SJSA1 (cell line): ENCODE measurements at places on chromosomes 11 and 22. TPM values are rescaled to one million over a fixed set of nuclear protein-coding genes. Genes with fewer than 3 reads are reported as not detected.

The CATSPERZ gene
- total RNA-seq: not detected in 2 replicates

The CHST1 gene
- not detected in 2 replicates for total RNA-seq

The GSTT2B gene
- 17.0 and 17.8 TPM in 2 replicates for total RNA-seq

DNA sequence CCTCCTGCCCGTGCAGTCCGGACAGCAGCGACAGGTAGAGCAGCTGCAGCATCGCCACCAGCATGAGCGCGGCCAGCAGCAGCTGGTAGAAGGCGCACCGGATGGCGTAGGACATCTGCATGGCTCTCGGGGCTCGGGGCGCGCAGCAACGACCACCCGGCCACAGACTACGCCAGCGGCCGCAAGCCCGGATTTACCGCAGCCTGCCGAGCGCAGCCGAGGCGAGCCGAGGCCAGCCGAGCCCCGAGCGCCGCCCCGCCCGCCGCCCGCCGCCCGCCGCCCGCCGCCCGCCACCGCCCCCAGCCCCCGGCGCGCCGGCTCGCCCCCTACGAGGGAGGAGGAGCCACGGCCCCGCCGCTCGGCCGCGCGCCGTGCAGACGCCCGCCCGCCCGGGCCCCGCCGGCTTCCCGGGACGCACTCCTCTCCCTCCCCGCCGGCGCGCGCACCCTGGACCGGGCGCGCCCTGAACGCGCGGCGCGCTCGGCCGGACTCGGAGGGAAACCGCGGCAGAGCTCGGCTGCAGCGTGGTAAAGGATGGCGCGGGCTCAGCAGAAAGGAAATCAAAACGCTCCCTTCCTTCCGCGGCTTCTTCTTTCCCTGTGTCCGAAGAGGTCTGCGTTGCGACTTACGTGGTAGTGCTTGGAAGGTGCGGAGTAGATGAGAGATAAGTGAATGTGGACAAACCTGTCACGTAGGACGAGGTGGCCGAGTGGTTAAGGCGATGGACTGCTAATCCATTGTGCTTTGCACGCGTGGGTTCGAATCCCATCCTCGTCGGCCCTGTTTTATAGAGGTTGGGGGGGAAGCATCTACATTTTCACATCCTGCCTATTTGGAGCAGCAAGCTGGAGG, at the start of gene B4GAT1:
Gene B4GAT1 (minus strand): TSS at position 205 of the 852 bp plus-strand sequence. CDS start 84 bp downstream, at position 121.
- peak; percentile 98 for DNase-seq

- peak; percentile 25 for DNase-seq
Measured at GRCh38 chr11:5291207-5291838, 10.4 kb downstream of the OR51B4 start.

DNA sequence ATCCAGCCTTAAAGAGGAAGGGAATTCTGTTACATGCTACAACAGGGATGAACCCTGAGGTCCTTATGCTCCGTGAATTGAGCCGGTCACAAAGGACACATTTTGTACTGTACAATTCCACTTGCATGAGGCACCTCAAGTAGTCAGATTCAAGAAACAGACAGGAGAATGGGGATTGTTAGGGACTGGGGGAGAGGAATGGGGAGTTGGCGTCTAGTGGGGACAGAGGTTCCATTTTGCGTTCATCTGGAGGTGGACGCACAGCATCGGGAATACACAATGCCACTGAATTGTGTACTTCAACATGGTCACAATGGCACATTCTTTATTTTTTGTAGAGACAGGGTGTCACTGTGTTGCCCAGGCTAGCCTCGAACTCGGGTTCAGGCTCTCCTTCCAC, 14.1 kb downstream of the TBX1 start:
- DNase-seq: no peak

GRCh38 chr22:31142285-31142684, 2.0 kb upstream of the PLA2G3 start:
- no peak for DNase-seq

DNA sequence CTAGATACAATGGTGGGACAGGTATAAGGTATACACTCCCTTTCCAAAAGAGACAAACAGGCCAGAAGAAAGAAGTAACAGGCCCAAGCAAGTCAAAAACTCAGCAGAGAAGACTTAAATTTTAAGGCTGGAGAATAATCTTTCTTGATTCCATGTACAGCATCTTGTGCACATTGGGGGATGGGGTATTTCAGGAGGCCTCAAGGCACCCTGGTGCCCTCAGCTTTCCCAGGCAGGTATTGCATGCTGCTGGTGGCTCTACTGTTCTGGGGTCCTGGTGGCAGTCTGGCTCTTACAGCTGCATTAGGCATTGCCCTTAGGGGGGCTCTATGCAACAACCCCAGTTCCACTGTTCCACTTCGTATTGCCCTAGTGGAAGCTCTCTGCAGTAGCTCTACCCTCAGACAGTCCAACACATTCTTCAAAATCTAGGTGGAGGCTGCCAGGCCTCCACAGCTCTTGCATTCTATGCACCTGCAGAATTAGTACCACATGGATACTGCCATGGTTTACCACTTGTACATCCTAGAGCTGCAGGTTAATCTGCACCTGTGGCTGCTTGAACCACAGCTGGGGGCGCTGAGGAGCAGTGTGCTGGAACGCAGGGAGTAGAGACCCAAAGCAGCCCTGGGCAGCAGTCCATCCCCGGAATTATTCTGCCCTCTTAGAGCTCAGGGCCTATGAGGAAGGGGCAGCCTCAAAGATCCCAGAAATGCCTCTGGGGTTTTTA, 4.2 kb upstream of the CTSC start:
- DNase-seq: no peak

DNA sequence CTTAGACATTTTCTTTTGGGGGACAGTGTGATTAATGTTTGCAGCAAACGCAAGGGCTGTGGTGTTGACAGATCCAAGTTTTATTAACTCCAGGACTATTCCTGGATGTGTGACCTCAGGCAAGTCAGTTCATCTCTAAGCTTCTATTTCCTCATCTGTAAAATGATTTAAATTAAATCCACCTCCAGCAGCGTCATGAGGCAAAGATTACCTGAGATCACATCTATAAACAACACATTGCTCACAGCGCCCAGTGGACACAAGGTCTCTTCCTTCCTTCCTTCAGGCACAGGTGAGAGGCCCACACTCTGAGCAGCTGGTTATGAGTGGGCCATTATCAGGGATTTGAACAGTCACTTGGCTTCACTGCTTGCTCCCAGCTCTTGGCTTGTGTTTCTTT, 111.2 kb upstream of the RASSF10 start:
- DNase-seq: no peak

- no peak for DNase-seq
Measured at GRCh38 chr11:42620796-42621195, 691.0 kb upstream of the API5 start.

DNA sequence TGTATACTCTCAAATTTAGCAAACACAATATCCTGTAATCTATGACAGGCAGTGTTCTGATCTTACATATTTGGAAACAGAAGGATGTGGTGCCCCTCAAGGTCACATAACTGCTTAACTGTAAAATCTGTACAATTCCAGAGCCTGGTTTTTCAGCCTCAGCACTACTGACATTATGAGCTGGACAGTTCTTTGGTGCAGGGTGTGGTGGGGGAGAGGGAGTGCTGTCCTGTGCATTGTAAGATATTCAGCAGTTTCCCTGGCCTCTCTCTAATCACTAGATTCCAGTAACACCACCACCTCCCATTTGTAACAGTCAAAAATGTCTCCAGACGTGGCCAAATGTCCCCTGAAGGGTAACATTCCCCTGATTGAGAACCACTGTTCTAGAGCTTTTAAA, 1.8 kb upstream of the OR5B21 start:
- no peak for DNase-seq

DNA sequence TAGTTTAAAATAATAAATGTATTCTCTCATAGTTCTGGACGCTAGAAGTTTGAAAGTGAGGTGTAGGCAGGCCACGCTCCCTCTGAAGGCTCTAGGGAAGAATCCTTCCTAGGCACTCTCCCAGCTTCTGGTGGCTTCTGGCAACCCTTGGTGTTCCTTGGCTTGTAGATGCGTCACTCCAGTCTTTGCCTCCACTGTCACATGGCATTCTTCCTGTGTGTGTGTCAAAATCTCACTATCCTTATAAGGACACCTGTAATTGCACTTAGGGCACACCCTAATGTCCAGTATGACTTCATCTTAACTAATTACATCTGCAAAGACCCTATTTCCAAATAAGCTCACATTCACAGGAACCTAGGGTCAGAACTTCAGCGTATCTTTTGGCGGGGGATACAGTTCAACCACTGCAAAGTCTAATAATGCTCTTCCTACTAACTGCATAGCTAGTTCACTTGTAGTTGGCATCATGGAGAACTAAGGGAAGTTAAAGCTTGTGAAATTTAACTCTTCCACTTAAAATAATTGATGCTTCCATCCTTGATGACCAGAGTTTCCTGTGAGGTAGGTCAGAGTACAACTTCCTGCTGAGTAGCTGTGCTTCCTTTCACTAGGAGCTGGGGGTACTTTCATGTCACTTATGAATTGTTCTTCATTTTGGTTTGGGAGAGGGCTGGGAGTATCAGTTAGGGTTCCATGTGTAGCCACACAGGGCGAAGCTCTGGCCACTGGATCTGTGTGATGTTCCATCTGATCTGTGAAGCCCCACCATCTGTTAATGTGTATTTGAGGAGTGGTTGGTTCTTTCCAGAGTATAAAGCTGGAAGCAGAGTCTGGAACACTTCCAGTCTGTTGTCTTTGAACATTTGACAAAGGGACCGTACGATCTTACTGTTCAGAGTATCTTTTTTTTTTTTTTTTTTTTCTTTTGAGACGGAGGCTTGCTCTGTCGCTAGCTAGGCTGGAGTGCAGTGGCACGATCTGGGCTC, 10.5 kb downstream of the YWHAH start:
- DNase-seq: no peak

DNA sequence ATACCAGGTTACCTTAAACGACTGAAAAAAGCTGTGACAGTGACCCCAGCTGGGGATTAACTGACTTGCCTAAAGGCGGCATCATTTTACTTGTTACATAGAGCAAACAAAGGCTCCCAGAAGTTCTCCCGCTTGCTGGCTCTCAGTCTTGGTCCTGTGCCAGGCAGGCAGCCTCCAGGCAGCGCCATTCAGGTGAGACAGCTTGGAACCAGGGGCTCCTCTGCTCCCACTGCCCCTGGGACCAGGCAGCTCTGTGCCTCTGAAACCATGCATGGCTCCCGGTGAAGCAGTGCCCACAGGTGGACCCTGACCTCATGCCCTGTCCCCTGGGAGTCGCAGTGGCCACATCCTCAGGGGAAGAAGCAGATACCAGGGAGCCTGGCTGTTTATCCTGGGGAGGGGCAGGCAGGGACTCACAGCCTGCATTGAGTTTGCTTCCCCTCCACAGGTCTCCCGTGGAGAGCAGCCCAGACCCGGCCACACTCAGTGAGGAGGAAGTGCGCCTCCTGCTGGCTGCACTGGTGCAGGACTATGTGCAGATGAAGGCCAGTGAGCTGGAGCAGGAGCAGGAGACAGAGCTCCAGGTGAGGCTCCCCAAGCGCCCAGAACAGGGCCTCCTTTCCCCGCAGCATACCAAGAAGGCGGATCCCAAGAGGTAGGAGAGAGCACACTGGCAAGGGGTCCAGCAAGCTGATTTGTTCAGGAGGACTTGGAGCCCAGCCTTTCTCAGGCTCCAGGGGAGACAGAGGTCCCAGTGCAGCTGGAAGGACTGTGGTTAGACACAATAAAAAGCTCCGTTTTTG, 15.6 kb upstream of the CYP2R1 start:
- DNase-seq: peak; percentile 50

- no peak for DNase-seq
Measured at GRCh38 chr22:47281126-47282106, 519.0 kb downstream of the TBC1D22A start.

GRCh38 chr11:63838150-63838677, 696 bp upstream of the MARK2 start:
- DNase-seq: no peak

DNA sequence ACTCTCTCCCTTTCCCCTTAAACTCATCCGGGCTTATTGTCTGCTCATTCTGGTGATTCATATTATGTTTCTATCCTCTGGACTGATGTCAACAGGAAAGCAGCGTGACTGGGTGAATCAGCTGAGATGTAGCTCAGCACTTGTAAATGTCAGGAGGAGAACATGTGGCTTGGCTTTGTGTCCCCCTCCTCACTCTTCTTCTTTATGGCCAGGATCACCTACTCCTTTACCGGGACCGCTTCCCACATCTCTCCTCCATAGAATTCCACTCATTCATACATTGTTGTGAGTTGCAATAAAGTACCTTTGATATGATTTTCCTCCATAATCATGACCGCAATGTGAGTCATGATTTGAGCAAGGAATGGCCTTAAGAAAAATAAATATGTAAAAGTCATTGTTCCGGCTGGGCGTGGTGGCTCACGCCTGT, 15.8 kb upstream of the SYN3 start:
- DNase-seq: no peak

- no peak for DNase-seq
Measured at GRCh38 chr22:40216041-40216756, 38.5 kb downstream of the TNRC6B start.

DNA sequence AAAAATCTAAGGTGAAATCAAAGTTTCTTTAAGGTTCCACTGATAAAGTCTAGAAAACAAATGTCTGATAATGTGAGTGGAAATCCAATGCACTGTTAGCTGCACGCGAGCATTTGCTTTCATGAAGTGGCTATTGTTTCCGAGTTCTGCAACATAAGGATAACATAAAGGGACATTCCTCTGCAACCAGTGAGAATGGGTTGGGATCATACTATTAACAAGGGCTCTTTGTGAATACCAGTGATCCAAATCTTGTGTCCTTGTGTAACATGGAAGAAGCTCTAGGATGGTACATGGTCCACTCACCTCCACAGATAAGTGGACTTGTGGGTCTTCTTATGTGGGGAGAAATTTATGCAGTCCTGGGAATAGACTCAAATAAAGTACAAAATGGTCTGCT, 24.6 kb downstream of the APIP start:
- no peak for DNase-seq

DNA sequence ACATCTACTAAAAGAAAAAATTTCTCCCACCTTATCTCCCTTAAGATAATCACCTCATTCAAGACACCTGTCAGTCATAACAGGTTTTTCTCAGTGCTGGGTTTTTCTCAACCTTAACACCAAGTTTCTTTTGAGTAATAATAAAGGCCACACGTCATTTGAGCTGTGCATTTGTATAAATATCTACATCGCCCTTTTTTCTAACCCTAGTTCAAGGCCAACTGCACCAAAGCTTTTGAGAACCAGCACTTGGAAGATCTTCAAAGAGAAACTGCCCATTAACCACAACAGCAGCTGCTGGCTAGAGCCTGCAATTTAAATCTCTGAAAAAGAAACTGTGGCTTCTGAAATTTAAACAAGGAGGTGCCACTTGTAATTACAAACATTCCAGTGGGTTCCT, 6.9 kb downstream of the CADM1 start:
- DNase-seq: no peak
